ENCODE measurements at places on chromosomes 5 and 9.

DNA sequence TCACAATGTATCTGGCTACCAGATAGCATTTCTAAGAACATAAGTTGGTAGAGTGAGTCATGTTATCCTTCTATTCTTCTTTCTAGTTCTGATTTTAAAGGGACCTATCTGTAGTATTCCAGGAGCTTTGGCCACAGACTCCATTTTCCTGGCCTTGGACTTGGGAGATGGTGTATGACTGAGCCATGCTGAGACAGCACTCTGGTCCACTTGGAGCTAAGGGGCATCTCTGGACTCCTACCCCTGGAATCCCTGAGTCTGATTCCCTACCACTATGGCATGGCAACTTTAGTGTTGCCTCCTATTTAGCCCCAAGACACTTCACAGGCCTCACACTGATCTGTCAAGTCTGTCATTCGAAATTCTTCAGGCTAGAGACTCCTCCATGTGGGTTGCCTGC lies 58.8 kb downstream of the BAAT start:
- DNase-seq = no peak

GRCh38 chr9:134355158-134355557 lies 28.9 kb downstream of the RXRA start:
- DNase-seq = no peak

DNA sequence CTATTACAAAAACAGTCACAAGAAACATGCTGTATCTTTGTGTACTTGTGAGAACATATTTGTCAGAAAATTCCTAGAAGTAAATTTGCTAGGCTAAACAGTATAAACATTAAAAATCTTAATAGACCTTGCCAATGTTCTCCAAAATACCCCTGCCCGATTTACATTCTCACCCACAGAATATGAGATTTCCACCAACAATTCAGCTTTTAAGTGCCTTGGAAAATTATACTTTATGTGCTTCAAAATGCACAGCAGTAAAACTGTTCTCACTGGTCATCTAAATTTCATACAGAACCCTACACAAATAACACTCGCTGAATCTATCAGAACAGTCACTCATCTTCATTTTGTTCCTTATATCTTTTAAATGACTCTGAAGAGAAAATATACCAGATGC lies 5.5 kb downstream of the MLLT3 start:
- no peak for DNase-seq

GRCh38 chr5:59596586-59597350 lies 296.8 kb downstream of the PDE4D start:
- DNase-seq = no peak

GRCh38 chr5:157431544-157432200 lies 28.3 kb upstream of the NIPAL4 start:
- DNase-seq = peak; percentile 10

DNA sequence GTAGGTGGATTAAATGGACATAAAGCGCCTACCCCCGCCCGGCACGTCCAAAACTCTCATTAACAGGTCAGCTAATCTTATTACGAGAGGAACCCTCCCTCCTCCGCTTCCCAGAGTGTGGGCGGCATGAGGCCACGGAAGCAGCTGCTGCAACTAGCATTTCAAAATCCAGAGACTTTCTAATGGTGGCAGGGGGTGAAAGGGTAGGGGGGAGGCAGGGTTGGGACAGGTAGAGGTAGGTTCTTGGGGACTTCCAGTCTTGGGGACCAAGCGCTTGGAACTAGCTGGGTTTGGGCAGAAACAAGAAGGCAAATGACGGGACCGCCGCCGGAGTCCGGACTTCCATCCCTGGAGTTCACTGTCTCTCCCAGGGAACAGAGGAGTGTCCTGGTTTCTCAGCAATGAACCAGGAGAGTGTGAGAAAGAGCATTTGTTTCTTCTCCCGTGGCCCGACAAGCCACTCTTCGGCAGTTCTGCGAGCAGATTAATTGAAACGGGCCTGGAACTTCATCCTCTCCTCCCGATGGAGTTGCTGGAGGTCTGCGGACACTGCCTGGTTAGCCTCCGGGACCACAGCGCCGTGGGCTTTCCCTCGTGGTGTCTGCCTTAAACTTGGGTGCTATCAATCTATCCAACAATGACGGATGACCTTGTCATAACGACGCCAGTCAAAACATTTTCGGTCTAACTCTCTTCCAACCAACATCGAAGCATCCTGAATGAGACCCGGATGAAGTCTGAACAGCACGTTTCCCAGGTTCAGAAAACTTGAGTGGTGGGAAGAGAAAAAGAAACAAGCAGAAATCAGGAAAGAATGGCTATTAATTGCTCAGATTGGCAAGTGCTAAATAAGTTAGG lies 1.6 kb upstream of the PRDM6 start:
- DNase-seq = no peak

DNA sequence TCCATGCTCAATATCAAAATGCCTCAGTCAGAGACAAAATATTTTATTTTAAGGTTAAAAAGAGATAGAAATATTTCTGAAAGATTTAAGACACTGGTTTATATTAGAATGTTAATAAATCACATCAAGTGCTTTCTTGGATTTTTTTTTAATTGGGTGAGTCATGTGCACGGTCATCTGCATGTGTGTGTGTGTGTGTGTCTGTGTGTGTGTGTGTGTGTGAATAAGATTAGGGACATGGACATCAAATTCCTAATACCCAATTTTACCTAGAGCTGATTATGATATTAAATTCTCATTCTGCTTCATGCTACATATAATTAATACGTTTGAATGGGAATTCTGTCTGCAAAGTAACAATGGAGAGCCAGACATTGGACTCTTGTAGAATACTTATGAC lies 122.9 kb downstream of the BASP1 start:
- DNase-seq = no peak

DNA sequence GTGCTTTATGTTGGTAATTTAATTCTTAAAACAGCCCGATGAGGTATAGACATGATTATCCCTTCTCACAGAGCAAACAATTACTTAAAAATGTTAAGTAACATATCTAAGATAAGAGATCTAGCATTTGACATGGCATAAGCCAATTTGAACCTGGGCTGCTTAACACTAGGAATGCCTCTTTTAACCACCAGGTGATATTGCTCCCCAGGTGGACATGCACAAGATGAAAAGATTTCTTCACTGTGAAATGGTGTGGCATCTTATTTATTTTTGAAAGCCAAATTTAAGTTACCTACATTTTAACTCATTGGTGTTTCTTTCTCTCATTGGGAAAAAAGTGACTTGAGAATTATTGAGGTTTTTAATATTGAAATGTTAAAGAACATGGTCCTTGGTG lies 15.8 kb upstream of the LRRC70 start:
- no peak for DNase-seq

GRCh38 chr5:10750909-10751308 lies 10.1 kb downstream of the DAP start:
- DNase-seq = no peak

- no peak for DNase-seq
Observed at GRCh38 chr9:36471359-36471758, 71.3 kb upstream of the RNF38 start.

DNA sequence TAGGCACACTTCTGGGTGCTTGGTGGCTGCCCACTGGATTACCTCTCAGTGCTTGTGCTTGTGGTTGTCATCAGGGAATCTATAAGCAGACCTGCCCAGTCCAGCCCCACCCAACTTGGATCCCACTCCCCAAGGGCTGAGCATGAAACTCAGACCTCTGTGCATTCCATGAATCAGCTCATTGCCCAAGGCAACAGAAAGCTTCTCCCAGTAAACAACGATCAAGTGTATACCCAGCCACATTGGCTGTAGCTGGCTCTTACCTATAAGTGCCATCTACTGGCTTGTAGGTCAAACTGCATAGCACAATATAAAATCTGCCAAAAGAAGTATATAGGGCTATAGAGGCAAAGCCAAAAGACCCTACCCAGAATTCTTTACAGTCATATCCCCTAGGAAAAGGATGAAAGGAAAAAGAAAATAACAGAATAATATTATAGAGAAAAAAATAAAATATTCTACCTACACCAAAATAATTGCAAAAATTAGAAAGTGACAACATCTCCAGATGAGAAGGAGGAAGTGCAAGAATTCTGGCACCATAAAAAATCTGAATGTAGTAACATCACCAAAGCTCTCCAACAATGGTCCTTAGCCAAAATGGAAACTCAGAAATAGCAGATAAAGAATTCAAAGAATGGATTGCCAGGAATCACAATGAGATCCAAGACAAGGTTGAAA lies 321.0 kb upstream of the TRPC7 start:
- DNase-seq = no peak

- no peak for DNase-seq
Observed at GRCh38 chr5:171494452-171495121, 75.1 kb downstream of the FGF18 start.

DNA sequence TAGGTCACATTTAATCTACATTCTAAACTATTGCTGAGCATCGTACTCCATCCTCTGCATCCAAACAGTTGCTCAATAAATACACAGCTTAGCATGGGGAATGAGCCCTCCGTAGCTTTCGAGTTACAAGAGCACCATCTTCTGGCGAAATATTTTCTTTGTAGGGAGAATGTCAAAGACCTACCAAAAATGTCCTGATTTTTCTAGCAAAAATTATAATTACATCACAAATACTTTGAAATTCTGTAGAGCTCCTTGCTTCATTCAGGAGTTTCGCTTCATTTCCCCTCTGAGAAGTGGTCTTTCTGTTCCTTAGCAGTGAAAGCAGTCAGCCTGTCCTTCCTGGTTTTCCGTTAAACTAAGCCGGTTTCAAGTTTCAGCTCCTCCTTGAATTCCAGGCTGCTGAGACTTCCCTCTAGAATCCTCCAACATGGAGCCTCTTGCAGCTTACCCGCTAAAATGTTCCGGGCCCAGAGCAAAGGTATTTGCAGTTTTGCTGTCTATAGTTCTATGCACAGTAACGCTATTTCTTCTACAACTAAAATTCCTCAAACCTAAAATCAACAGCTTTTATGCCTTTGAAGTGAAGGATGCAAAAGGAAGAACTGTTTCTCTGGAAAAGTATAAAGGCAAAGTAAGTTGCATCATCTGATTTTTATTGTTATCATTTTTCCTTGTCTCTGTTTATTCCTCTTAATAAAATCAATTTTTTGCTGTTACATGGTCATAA lies at the start of gene GPX8:
TSS of gene GPX8 (plus strand) at position 409 of the 730 bp plus-strand sequence. CDS start at position 431, 22 bp downstream.
- DNase-seq = no peak

Measured in T follicular helper cell (primary cell).